Transverse colon (tissue), 4 donors: ENCODE measurements at places on chromosomes 7 and 10. TPM values are rescaled to one million over a fixed set of nuclear protein-coding genes. Genes with fewer than 3 reads are reported as not detected.

DNA sequence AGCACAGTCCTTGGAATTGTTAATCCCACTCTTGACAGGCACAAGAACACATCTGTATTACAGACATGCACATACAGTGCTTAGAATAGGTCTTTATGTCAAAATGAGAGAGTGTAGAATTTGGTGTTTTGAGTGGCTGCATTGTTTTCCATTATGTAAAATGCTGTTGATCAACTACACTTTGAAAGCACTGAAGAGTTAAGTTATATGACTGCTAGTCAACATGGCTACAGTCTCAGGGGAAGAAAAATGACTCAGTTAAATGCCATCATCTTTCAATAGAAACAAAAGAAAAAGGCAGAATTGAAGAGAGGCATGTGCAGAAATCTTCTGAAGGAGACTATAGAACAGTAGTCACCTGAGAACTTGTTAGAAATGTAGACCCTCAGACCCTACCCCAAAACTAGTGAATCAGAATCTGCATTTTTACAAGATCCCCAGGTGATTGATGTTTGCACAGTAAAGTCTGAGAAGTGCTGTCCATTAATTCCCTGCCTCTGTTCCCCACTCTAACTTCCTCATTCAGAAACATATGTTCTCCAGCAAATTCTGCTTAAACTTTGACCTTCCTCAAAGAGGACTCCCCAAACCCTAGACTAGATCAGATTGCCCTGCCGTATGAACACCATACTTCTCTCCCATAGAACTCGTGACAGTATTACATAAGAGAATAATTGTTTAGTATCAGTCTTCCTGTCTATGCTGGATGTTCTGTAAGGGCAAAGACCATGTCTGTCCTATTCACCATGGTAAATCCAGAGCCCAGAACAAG, 16.0 kb downstream of the SND1 start:
- H3K27me3 ChIP-seq = no peaks in the 10 kb centered on the region
- no peak for DNase-seq
- no peak overlapping the region for H3K27ac ChIP-seq
- no peak overlapping the region for H3K4me3 ChIP-seq
- no peaks in the 10 kb centered on the region for H3K36me3 ChIP-seq

GRCh38 chr7:94243066-94243711, 151.5 kb upstream of the COL1A2 start:
- no peaks in the 10 kb centered on the region for H3K36me3 ChIP-seq
- DNase-seq = no peak

- H3K4me3 ChIP-seq = no peak overlapping the region
- H3K27me3 ChIP-seq = peaks cover 58% of the 10 kb centered on the region
- H3K27ac ChIP-seq = no peak overlapping the region
These were observed 10.5 kb upstream of the GRID1 start for GRCh38 chr10:86376852-86377796.

GRCh38 chr7:30155481-30155880, 20.7 kb downstream of the MTURN start:
- H3K27me3 ChIP-seq = no peaks in the 10 kb centered on the region
- H3K4me1 ChIP-seq = no peaks in the 10 kb centered on the region
- DNase-seq = no peak

- DNase-seq = no peak
- no peaks in the 10 kb centered on the region for H3K27me3 ChIP-seq
These were observed 182.1 kb downstream of the AUTS2 start for GRCh38 chr7:69780379-69780778.

GRCh38 chr7:139727151-139727705, 50.6 kb downstream of the HIPK2 start:
- no peaks in the 10 kb centered on the region for H3K36me3 ChIP-seq
- H3K4me3 ChIP-seq = no peak overlapping the region
- no peaks in the 10 kb centered on the region for H3K27me3 ChIP-seq
- peaks cover 35% of the 10 kb centered on the region for H3K4me1 ChIP-seq
- peak overlapping the region; percentile 43 for H3K27ac ChIP-seq

DNA sequence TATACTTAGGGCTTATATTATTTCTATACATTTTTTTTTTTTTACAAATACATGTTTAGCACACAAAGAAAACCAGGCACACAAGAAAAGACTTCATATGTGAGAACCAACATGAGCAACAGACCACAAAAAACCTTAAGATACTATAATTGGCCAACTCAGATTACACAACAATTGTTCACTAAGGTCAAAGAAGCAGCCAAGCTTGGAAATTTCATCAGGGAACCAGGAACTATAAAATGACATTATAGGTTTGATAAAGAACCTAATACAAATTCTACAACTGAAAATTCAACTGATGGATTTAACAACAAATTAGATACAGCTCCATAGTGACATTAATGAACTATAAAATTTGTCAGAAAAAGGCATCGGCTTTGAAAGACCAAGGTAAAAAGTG, 4.4 kb upstream of the LUC7L2 start:
- H3K4me3 ChIP-seq = no peak overlapping the region
- DNase-seq = no peak
- no peaks in the 10 kb centered on the region for H3K27me3 ChIP-seq
- peaks cover 7% of the 10 kb centered on the region for H3K4me1 ChIP-seq

The MMD2 gene
- not detected for total RNA-seq

The VWC2 gene
- not detected for total RNA-seq

DNA sequence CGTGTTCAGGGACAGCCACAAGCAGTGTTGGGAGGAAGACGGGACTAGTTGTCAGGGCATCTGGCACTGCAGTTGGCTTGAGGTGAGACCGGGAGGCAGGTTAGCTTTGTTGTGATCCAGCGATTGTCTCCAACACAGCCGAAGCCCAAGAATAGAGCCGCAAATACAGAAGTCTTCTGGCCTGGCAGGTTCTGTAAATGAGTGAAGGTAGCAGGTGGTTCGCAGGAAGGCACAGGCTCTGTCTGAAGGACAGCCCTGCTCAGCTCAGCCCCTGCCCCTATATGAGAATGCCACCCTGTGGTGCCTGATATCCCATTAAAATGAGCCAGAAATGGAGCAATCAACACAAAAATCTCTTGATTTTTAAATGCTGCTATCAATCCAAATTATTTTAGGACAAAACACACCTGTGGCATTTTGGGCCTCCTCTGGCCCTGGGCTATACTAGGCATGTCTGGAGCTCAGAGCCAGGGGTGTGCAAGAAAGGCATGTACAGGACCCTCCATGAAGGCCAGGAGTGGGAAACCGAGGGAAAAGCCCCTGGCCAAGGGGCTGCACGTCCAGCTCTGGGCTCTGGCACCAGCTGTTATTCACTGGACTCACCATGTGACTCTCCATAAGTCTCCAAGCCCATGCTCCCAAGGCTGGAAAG, 11.2 kb upstream of the C10orf71 start:
- no peaks in the 10 kb centered on the region for H3K27me3 ChIP-seq
- no peaks in the 10 kb centered on the region for H3K4me1 ChIP-seq
- H3K4me3 ChIP-seq = no peak overlapping the region
- H3K36me3 ChIP-seq = no peaks in the 10 kb centered on the region
- DNase-seq = no peak

DNA sequence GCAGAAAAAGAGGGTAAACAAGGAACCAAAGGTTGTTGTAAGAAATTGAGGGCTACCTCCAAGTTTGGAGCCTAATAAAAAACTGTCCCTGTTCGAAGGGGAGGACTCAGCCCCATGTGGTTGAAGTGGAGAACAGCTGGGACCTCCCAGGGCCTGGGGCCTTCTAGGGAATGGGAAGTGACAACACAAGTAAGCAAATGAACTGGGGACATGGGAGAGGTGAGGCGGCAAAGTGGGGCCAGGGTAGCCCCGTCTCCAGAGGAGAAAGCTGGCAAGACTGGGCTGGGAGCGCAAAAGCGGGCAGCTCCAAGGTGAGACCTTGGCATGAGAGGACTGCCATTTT, 198.1 kb downstream of the ZNF438 start:
- no peaks in the 10 kb centered on the region for H3K27me3 ChIP-seq
- no peaks in the 10 kb centered on the region for H3K36me3 ChIP-seq
- H3K4me1 ChIP-seq = no peaks in the 10 kb centered on the region
- no peak overlapping the region for H3K27ac ChIP-seq
- H3K4me3 ChIP-seq = no peak overlapping the region

The PON1 gene
- total RNA-seq = not detected

The CH25H gene
- total RNA-seq = not detected

GRCh38 chr10:97851341-97852001, 1.8 kb downstream of the GOLGA7B start:
- H3K36me3 ChIP-seq = no peaks in the 10 kb centered on the region
- peaks cover 13% of the 10 kb centered on the region for H3K4me1 ChIP-seq
- peaks cover 72% of the 10 kb centered on the region for H3K27me3 ChIP-seq
- DNase-seq = no peak
- H3K4me3 ChIP-seq = no peak overlapping the region

The LRIT2 gene
- total RNA-seq = not detected

DNA sequence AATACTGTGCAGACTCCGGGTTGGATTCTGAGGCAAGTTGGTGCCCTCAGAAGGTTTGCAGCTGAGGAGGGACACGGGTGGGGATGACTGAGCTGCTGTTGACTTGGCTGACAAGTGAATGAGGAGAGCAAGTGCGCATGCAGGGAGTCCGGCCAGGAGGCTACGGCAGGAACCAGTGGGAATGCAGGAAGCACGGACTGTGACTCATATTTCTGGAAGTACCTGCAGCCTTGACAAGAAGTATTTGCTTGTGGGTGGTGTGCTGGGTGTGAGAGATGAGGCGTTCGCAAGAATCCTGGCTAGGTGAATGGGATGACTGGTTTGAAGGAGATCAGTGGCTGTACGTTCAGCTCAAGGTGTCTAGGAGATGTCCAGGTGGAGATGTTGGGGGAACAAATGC, 30.8 kb upstream of the FXYD4 start:
- H3K4me1 ChIP-seq = peaks cover 6% of the 10 kb centered on the region
- DNase-seq = no peak
- H3K27me3 ChIP-seq = no peaks in the 10 kb centered on the region
- H3K27ac ChIP-seq = no peak overlapping the region
- H3K36me3 ChIP-seq = no peaks in the 10 kb centered on the region

The DYNC1I1 gene
- total RNA-seq = 6.6 TPM

The SFRP4 gene
- 0.41 TPM for total RNA-seq

DNA sequence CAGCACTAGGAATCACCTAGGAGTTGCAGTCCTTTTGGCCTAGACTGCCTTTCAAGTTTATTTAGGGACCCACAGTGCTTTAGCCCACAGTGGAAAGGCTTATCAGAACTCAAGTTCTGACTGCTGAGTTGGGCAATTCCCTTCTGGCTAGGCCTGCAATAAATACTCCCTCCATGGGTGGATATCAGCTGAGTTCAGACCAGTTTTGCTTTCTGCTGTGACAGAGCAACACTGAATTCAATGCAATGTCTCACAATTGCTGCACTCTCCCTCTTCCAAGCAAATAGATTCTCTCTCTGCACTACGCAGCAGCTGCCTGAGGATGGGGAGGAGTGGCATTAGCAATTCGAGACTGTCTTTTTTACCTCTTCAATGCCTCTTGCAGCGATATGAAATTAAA, 1153.3 kb downstream of the SORCS1 start:
- H3K4me3 ChIP-seq = no peak overlapping the region
- no peaks in the 10 kb centered on the region for H3K27me3 ChIP-seq
- DNase-seq = no peak
- H3K36me3 ChIP-seq = no peaks in the 10 kb centered on the region
- no peak overlapping the region for H3K27ac ChIP-seq

The KCNIP2 gene
- 3.0 TPM for total RNA-seq

The CUTC gene
- total RNA-seq = 27.9 TPM

The SPDYE2B gene
- not detected for total RNA-seq

- no peak overlapping the region for H3K27ac ChIP-seq
- no peaks in the 10 kb centered on the region for H3K36me3 ChIP-seq
- H3K4me1 ChIP-seq = no peaks in the 10 kb centered on the region
- no peak overlapping the region for H3K4me3 ChIP-seq
- H3K27me3 ChIP-seq = no peaks in the 10 kb centered on the region
These were observed 28.1 kb upstream of the PLXDC2 start for GRCh38 chr10:19788075-19788686.

DNA sequence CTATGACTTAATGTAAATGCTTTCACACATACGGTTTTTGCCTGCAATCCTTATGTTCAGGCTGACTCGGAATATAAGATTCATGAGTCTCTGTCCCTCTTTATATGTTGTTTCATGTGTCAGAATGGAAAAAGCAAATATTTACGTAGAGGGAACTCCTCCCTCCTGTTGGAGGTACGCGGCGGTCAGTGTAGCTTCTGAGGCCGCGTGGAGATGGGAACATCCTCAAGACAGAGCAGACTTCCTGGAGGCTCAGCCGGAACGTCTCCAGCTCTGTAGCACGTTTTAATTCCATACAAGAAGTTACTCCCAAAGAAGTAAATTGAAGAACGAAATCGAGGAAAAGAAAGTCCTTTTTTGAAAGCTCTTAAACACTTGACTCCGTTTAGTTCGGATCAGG, 248.3 kb downstream of the EBF3 start:
- no peak overlapping the region for H3K27ac ChIP-seq
- H3K4me1 ChIP-seq = no peaks in the 10 kb centered on the region
- H3K4me3 ChIP-seq = no peak overlapping the region
- no peaks in the 10 kb centered on the region for H3K36me3 ChIP-seq
- DNase-seq = no peak

- no peak for DNase-seq
- no peaks in the 10 kb centered on the region for H3K36me3 ChIP-seq
- H3K27ac ChIP-seq = peak overlapping the region; percentile 63
- peaks cover 56% of the 10 kb centered on the region for H3K4me1 ChIP-seq
These were observed 1.2 kb downstream of the GATA3 start for GRCh38 chr10:8055420-8056349.

GRCh38 chr7:92813390-92814024, 22.9 kb downstream of the CDK6 start:
- H3K36me3 ChIP-seq = no peaks in the 10 kb centered on the region
- no peak overlapping the region for H3K4me3 ChIP-seq
- no peaks in the 10 kb centered on the region for H3K27me3 ChIP-seq
- DNase-seq = no peak
- H3K4me1 ChIP-seq = peaks cover 13% of the 10 kb centered on the region

DNA sequence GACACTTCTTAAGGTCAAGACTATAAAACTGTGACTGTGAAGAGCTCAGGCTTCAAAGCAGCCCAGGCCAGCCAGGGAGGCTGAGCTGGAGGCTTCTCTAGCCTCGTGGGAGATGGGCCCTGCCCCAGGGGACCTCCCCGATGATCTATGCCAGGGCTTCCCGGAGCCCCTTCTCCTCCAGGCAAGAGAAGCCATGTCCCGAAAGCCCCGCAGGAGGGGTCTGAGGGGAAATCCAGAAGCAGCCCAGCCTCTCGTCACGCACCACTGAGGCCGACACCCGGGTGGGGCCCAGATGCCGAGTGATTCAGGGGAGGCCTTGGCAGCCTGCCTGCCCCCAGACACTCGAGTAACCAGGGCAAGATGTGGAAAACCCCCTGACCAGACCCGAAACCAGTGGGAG, 63.7 kb downstream of the PROSER2 start:
- no peaks in the 10 kb centered on the region for H3K4me1 ChIP-seq
- H3K27ac ChIP-seq = no peak overlapping the region
- no peaks in the 10 kb centered on the region for H3K36me3 ChIP-seq
- H3K27me3 ChIP-seq = no peaks in the 10 kb centered on the region
- H3K4me3 ChIP-seq = no peak overlapping the region

DNA sequence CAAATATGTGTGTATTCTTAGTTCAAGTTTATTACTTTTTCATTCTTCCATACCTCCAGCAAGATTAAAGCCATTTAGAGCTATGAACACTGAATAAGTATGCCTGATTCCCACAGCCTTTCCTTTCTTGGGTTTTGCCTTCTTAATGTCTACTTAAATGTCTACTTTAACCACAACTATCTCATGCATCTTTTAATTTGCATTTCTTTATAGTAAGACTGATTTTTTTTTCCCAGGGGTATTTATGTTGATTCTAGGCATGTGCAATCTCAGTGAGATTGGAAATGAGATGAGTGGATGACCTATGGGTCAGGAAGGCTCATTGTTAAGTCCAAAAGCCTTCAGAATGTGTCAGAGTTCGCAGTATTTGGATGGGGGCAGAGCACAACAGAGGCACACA, 3.6 kb downstream of the PCBD1 start:
- no peak overlapping the region for H3K4me3 ChIP-seq
- H3K27ac ChIP-seq = no peak overlapping the region
- no peaks in the 10 kb centered on the region for H3K27me3 ChIP-seq
- H3K36me3 ChIP-seq = peaks cover 8% of the 10 kb centered on the region
- peaks cover 20% of the 10 kb centered on the region for H3K4me1 ChIP-seq
- DNase-seq = no peak
